ENCODE measurements at places on chromosomes 12 and 14. TPM values are rescaled to one million over a fixed set of nuclear protein-coding genes. Genes with fewer than 3 reads are reported as not detected.

Gene PUS7L
- 7.8 TPM for total RNA-seq

GRCh38 chr12:101620762-101621133 lies 26.0 kb downstream of the MYBPC1 start:
- no peak for DNase-seq

GRCh38 chr14:105374389-105374788 lies 23.9 kb upstream of the TEX22 start:
- no peak for DNase-seq

- DNase-seq = no peak
These were observed 97.1 kb upstream of the CDKN3 start for GRCh38 chr14:54299410-54300363.

- no peak for DNase-seq
These were observed 498 bp downstream of the RACGAP1 start for GRCh38 chr12:50024805-50025186.
